SW480 (cell line): ENCODE measurements at places on chromosomes 11 and 22.

DNA sequence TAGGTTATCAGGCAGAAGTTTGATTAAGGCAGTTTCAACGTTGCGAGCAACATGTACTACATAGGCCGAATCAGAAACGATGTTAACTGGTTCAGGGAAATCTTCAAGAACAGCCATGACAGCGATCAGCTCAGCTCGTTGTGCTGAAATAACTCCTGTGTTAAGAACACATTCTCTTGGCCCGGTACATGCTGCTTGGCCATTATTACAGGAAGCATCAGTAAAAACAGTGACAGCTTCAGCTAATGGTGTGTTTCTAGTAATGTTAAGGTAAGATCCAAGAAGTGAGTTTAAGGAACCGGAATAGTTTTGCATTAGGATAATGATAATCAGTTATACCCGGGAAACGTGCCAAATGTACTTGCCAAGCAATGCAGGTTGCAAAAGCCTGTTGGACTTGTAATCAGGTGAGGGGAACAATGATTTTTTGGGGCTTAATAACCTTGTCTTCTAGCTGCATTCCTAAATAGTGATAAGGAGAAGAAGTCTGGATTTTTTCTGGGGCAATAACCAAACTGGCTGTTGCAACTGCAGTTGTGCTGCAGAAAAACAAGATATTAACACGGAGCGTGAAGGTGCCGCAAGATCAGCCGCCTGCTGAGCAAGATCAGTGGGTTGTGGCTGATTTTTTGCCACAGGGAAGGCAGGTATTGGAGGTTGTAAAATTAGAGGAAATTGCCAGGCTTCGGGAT is 14.3 kb downstream of the OR52K1 start:
- DNase-seq: no peak

- DNase-seq: no peak
These were observed 39.4 kb upstream of the RBX1 start for GRCh38 chr22:40911772-40912171.

- no peak for DNase-seq
These were observed 57.4 kb downstream of the CHST1 start for GRCh38 chr11:45607995-45608394.

GRCh38 chr11:88188932-88189253 is 13.7 kb upstream of the RAB38 start:
- no peak for DNase-seq

DNA sequence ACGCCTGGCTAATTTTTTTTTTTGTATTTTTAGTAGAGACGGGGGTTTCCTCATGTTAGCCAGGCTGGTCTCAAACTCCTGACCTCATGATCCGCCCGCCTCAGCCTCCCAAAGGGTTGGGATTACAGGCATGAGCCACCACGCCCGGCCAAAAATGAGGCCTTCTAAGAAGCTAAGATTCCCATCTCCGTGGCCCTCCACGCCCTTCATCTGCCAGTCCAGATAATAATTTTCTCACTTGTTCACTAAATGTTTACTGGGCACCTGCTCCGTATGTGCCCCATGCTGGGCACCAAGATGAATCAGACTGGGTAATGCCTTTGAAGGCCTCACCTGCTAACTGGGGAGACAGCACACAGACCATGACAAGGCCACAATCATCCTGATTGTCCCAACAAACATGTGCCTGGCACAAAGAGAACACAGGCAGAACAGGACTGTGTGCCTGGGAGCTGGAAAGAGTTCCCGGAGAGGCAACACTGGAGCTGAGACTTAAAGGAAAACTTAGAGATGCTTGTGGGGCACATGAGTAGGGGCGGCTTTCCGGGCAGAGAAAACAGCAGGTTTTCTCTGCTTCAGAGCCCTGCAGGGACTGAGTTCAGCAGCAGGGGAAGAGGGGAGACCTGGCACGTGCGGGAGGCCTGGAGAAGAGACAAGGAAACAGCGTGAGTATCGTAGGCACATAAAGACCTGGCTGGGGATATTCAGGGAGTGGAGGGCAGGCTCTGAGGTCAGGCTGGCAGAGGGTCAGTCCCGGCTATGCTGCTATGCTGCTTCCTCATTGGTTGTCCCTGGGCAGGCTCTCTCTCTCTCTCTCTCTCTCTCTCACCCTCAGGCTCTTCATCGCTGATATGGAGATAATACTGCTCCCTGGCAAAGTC is 2.4 kb downstream of the KIAA0930 start:
- DNase-seq: no peak

DNA sequence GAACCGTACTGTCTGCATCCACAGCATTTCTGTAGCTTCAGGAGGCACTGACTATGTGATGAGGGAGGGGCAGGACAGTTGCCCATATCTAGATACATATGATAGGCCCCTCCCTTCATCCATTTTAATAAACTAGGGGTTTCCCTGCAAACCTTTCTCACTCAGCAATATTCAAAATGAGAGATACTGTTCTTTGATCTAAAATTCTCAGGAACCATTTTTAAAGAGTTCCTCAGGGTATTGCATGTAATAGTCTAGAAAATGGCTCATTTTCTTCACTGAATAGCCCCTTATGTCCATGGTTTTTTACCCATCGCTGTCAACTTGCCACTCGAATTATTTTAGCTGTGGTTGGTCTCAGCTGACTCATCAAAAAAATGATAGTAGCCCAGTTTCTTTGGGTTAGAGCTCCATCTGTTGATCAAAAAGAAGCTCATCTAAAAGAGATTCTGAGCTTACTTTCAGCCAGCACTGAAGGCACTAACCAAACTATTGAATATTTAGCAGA is 37.0 kb upstream of the DNAJB7 start:
- peak; percentile 52 for DNase-seq

DNA sequence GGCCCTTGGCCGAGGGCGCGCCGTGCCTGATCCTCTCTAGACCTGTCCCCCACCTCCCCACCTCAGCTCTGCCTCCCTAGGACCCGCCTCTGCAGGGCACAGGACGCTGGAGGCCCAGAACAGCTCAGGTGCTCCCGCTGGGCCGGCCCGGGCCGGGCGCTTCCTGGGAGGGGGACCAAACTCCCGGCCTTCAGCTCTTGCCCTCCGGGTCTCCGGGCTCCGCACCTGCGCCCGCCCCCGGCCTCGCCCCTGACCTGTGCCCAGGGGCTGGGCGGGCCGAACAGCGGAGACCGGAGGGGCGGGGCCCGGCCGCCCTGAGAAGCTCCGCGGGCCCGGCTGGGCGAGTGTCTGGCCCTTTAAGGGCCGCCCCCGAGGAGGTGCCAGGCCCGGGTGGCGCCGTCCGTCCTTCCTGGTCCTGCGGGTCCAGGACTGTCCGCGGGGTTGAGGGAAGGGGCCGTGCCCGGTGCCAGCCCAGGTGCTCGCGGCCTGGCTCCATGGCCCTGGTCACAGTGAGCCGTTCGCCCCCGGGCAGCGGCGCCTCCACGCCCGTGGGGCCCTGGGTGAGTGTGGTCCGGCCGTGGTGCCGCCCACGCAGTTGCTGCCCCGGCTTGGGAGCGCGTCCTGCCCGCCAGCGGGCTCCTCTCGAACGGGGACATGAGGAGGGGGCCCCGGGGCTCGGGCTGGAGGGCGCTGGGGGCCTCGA is at the start of gene SSH3:
TSS of gene SSH3 (plus strand) at position 399 of the 703 bp plus-strand sequence. CDS start at position 495, 96 bp downstream.
- DNase-seq: peak; percentile 86

DNA sequence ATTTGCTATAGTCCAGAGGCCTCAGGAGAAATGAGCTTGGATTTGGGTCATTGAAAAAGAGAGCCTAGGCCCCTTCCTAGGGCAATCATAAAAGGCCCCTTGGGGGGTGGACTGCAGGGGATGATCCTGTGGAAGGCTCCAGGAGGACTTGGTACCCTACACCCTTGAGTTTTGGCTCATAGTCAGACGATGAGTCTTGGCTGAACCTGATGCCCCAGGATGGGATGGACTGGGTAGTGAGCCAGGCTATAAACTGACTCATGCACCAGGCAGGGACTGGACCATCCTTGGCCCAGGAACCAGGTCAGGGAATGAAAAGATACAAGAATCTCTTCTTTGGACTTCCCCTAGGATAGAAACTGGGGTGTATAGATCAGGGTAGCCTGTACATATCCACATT is 54.2 kb downstream of the NAV2 start:
- DNase-seq: no peak

DNA sequence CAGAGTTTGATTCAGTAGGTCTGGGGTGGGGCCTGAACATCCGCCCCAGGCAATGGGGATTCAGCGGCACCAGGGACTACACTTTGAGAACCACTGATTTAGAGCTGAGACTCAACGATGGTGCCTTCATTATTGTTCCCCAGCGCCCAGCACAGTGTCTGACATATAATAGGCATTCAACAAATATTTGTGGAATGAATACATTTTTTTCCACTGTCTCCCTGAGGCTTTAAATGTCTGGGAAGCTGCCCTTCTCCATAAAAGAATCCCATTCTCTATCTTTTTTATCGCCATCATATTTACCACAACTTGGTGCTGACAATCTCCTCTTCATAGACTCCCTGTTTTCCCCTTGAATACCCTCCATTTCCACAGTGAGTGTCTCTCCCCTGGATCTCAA is 23.6 kb upstream of the LMO2 start:
- no peak for DNase-seq

GRCh38 chr11:108752297-108752751 is 87.5 kb downstream of the DDX10 start:
- DNase-seq: no peak

DNA sequence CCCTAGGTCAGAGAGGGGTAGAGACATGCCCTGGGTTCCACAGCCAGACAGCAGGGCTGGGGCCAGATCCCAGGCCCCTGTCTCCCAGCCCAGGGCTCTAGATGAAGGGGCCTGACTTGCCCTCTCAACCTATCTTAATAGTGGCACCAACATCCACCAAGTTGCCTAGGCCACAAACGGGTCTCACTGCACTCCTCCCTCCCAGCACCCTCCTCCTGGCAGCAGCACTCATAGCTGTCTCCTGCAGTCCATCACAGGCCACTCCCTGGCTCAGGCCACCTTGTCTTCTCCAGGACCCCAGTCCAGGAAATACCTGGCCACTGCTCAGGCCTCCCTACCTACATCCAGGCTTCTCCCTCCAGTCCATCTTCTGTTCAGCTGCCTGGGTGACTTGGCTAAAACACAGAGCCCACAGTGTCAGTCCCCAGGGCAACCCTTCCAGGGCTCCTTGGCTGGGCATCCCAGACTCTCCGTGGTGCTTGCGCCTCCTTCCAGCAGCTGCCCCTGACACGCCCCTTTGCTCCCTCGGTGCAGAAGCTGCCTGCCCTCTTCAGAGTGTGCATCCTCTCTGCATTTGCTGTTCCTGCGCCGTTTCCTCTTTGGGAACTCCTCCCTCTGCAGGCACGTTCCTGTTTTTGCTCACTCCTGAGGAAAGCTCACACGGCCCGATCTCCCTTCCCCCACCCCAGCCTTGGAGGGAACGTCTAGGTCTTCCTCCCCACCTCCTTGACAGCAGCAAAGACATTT is 40.5 kb downstream of the LRRC32 start:
- no peak for DNase-seq

GRCh38 chr11:75539459-75540334 is 14.0 kb upstream of the GDPD5 start:
- DNase-seq: no peak

DNA sequence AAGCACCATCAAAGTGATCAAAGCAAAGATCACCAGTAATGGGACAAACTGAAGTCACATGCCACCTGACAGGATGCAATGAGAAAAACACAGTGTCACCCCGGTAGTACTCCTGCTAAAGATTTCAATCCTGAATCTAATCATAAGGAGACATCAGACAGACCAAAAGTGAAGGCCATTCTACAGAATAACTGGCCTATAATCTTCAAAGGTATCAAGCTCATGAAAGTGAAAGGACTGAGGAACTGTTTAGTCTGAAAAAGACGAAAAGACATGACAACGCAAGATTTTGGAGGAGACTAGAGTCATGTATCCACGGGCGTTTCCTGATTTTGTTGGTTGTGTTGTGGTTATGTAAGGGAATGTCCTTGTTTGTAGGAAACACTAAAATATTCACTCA is 42.4 kb upstream of the TSKU start:
- no peak for DNase-seq

DNA sequence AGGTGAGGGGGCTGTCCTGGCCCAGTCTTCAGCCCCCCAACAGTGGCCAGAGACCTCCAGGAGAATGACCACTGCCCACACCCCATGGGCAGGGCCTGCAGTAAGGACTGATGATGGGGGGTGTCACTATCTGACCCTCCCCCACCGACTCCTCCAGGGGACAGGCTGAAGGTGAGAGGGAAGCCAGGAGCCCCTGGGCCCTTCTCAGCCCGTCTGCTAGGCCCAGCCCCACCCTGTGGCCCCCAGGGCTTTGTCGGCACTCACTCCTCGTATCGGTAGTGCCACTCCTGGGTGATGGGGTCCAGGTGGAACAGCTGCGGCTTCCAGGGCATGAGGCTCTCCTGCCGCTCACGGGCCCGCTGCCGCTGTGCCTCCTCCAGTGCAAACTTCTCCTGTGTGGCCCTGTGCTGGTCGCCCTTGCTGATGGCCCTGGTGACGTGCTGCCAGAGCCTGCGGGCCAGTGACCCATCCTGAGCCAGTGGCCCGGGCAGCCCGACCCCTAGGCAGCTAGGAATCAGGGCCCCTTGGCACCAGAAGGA is 35.4 kb upstream of the CARS1 start:
- no peak for DNase-seq

- DNase-seq: no peak
These were observed 19.6 kb downstream of the BRD1 start for GRCh38 chr22:49807780-49808708.

- peak; percentile 28 for DNase-seq
These were observed 131.0 kb downstream of the PLEKHA7 start for GRCh38 chr11:16883174-16883573.

DNA sequence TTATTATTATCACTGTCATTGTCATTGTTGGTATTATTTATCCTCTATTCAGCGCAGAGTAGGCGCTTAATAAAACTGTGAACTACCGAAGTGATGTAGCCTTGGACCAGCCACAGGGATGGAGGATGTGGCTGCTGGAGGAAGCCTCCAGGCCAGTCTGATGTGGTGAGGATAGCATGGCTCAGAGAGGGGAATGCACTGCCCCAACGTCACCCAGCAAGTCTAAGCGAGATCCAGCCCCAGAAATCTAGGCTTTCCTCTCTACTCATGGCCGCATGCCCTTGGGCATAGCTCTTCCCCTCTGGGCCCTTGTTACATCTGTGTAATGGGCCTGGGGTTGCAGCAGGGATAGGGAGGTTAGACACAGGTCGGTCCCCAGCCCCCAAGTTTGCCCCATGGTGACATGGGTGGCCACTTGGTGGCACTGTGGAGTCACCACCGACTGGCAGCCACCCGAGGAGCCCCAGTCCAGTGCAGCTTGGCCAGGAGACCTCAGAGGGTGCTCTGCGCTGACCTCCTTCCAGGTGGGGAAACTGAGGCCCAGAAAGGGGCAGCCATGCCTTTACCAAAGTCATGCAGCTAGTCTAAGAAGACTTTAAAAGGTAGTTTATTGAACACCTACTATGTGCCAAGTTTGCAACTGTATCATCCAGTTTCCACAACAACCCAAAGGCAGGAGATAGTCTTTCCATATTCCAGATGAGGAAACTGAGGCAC is 395.7 kb downstream of the MN1 start:
- peak; percentile 33 for DNase-seq

DNA sequence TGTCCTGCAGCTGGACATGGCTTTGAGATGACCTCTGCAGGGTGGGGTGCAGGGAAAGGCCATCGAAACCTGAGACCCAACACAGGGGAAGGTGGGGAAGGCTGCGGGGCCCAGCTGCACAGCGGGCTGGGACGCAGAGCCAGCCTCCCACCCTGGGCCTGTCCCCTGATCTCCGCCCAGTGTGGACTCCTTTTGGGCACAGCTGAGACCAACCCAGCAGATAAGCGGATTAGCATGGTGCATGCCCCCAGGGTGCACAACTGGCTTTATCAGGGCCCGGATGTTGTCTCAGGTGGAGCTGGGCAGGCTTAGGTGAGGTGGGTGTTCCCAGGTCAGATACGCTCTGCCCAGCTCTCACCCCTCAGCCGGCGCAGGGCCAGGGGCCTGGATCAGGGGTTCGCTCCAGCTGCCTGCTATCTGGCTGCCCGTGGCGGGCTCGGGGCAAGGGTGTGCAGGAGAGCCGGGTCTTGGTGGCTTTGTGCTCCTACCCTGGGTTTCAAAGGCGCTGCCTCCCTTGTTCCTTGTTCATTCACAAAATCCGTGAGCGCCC is 28.1 kb upstream of the MUC5AC start:
- no peak for DNase-seq
